Activated naive CD8-positive, alpha-beta T cell treated with anti-CD3 and anti-CD28 coated beads, Interleukin-2, amount 50 U/mL, for 16 hours (primary cell): ENCODE measurements at places on chromosomes 4 and X.

GRCh38 chr4:17418010-17418409 lies 93.9 kb downstream of the QDPR start:
- no peak for DNase-seq

GRCh38 chr4:175871774-175872405 lies 59.8 kb upstream of the GPM6A start:
- DNase-seq, result no peak

- no peak for DNase-seq
These were observed 167.1 kb upstream of the CNKSR2 start for GRCh38 chrX:21207080-21207479.

DNA sequence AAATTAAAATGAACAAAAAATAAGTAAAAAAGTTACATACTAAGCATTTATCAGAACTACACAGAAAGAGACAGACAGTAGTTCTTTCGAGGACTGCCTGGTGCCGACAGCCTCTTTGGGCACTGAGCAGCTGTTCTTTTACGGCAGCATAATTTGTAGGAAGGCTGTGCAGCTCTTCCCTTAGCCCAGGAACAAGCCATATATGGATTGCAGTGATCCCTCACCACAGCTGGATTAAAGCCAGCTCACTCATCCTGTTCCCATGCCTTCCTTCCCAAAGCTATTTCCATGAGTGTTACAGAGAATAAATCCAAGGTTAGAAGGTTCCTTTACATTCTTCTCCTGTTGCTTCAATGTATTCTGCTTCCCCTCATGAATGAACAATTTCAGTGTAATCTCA lies 71.7 kb downstream of the DDX60L start:
- no peak for DNase-seq

GRCh38 chrX:54921427-54922021 lies 900 bp downstream of the TRO start:
- DNase-seq, result peak; percentile 6

DNA sequence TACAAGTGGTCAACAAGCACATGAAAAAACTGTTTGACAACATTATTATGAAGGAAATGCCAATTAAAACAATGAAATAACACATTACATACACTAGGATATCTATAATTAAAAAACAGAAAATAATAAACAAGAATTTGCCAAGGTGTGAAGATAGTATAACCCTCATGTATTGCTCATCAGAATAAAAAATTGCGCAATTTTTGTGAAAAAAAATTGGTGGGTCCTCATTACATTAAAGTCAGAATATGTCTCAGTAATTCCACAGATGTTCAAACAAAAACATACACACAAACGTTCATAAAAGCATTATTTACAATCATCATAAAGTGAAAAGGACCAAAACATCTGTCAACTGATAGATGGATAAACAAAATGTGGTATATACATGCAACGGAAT lies 63.0 kb upstream of the AR start:
- DNase-seq, result no peak

- no peak for DNase-seq
These were observed 11.1 kb upstream of the GPM6A start for GRCh38 chr4:175823015-175823742.

- no peak for DNase-seq
These were observed 72.2 kb upstream of the RBPJ start for GRCh38 chr4:26248647-26249046.

GRCh38 chr4:122691988-122692387 lies 40.5 kb upstream of the BBS12 start:
- DNase-seq, result no peak

GRCh38 chr4:150049682-150050081 lies 28.6 kb upstream of the DCLK2 start:
- no peak for DNase-seq

DNA sequence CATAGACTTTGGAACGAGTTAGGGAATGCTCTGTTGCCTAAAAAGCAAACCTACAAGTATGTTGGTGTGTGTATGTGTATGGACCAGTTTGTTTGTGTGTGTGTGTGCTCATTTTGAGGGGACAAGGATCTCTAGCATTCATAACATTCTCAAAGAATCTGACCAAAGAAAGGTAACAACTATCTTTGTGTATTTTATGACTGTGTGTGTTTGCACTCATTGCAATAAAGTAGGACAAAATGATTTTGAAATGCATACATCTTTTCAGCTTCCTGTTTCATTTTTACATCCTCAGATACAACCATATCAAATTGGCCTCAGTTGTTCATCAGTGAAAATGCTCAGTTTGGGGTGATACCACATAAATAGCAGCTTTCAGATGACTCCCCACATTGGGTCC lies 8.3 kb upstream of the XK start:
- DNase-seq, result no peak

DNA sequence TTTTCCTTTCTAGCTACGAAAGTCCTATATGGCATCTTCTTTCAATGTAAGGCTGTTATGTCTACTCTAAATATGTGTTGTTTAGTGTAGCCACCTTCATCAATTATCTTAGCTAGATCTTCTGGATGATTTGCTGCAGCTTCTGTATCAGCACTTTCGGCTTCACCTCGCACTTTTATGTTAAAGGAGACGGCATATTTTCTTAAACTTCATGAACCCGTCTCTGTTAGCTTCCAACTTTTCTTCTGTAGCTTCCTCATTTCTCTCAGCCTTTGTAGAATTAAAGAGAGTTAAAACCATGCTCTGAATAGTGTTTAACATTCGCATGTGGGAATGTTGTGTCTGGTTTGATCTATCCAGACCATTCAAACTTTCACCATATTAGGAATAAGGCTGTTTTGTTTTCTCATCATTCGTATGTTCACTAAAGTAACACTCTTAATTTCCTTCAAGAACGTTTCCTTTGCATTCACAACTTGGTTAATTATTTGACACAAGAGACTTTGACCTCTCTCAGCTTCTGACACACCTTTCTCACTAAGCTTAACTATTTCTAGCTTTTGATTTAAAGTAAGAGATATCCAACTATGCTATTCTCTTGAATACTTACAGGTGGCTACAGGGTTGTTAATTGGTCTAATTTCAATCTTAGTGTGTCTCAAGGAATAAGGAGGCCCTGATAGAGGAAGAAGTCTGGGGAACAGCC lies 476.8 kb downstream of the GABRG1 start:
- DNase-seq, result no peak

- no peak for DNase-seq
These were observed 637 bp upstream of the SYN1 start for GRCh38 chrX:47620303-47620685.

DNA sequence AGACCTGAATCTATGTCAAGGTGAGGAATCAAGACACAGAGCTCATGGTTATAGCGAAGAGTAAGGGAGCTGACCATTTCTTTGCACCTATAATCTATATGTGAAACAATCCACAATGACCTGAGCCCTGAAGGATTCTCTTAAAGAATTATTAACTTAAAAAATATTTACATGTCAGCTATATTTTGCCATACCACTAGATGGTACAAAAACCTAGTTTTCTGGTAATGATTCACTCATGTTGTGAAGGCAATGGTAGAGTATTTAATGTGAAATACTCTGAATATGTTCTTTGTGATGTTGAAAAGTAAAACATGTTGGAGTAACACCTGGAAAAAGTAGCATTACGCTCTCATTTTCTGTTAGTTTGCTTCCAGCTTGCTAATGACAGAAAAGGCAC lies 40.0 kb downstream of the VGLL1 start:
- no peak for DNase-seq

- no peak for DNase-seq
These were observed 21.3 kb downstream of the SPCS3 start for GRCh38 chr4:176340871-176341685.

GRCh38 chr4:38426532-38426931 lies 237.5 kb upstream of the KLF3 start:
- no peak for DNase-seq

DNA sequence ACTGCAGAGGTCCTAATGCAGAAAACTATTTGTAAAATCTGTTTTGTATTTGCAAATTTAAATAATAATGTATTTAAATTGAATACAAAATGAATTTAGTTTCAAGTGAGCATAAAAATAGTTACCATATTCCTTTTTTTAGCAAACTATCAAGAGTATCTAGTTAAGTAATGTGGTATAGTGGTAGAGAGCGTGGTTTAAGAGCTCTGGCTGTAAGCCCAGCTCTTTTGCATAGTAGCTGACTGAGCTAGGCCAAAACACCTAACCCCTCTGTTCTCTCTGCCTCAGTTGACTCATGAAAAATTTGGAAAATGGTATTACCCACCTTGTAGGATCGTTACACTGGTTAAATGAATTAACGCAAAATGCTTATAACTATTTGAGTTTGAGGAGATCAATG lies 18.1 kb upstream of the ADAD1 start:
- no peak for DNase-seq

GRCh38 chrX:44651358-44651757 lies 108.7 kb upstream of the FUNDC1 start:
- no peak for DNase-seq

GRCh38 chr4:139740531-139741041 lies 75.0 kb downstream of the MGST2 start:
- DNase-seq, result no peak

DNA sequence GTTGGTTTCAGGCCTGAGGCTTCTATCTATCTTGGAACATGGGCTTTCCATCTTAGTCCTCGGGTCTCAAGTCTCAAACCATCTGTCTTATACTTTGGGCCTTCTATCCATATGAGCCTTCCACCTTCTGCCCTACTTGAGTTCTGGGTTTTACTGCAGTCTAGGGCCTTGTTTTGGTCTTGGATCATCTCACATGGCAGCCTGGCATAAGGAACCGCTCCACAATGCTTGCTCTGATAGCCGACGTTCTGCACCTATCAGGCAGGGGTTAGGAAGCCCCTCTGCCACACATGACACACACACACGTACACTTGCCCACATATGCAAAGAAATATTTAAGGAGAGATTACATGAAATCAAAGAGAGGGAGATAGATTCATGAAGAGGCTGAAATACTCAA lies 264.0 kb downstream of the CHIC1 start:
- DNase-seq, result no peak

DNA sequence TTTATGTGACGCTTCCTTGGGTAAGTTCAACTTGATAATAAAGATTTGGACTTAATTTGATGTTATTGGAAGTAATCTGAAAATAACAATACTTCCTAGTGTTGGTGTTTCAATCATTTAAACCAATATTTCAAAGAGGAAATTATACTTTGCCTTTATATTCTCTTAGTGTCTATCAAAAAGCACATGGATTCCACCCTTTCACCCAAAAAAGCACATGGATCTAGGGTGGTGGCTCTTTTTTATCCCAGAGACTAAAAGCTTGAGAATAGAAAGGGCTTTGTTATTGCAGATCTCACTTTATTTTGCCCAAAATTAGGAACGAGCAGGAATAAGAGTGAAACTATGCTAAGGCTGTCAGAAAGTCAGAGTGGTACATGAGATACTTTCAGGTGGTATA lies 75.1 kb upstream of the RASGEF1B start:
- DNase-seq, result no peak

DNA sequence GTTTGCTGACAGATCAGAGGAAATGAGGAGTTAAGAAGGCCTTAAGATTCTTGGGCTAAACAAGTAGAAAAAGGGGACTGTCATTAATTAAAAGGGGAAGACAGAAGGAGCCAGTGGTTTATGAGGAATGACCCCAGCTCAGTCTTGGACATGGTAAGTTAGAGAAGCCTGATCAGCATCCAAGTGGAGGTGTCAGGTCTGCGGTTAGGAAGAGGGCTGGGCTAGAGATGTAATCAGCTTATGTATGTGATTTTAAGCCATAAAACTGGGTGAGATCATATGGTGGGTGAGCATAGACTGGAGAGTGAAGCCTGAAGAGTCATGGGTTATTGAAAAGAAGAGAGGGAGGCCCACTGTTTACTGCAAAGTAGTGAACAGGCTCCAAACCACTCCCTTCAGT lies 246.1 kb downstream of the NR3C2 start:
- no peak for DNase-seq

DNA sequence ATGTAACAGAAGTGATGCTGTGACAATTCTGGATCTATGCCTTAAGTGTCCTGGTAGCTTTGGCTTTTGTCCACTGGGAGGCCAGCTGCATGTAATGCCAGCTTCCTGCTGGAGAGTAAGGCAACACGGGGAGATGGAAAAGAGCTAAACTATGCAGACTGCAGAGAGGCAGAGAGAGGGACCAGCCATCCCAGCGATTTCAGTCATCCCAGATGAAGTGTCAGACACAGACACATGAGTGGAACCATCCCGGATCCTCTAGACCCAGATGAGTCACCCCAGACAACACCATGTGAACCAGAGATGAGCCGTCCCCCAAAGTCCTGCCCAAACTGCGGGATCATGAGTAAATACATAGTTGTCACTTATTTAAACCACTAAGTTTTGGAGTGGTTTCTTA lies 14.6 kb downstream of the SRPX start:
- no peak for DNase-seq

DNA sequence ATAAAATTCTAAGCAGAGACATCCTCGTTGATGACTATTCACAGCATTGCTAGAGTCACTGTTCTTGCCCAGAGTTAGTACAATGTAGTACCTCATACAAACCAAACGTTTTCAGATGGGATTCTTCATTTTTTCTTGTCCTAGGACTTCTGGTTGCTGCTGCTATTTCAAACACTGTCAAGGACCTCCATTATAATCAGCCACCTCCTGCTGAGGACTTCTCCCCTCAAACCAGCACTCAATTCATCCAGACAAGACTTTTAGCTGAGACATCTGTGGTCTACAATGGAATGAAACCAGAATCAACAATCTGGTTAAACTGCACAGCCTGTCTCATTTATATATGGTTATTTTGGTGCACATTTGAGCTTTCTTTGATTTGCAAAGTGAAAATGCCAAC lies 1008.8 kb downstream of the STPG2 start:
- DNase-seq, result no peak

DNA sequence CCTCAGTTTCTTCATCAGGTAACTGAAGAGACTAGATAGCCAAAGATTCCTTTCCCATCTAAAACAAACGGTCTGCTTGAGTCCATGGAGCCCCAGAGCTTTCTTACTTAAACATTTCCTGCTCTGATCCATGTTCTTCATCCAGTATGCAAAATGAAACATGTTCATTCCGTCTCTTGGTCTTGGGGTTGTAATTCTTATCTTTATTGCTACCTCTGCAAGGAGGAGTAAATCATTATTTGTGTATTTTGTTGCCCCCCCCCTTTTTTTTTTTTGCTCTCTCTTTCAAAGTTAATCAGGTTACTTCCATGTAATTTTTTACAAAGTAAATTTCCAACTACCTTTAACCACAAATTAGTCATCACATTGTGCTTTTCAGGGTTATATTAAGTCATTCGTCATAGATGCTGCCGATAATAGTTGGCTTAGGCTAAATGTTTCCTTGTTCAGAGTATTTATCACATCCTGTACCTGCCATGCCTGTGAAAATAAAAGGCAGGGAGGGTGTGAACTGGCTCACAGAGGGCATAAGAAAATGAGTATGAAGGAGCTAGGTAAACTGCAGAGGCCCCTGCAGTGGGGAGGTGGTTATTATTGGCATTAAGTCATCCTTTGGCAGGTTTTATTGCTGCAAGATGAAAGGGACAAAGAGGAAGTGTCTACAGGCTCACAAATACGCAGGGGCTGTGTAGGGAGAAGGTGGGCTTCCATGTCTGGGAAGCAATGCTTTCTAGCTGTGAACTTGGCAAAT lies 76.7 kb upstream of the HS3ST1 start:
- no peak for DNase-seq

DNA sequence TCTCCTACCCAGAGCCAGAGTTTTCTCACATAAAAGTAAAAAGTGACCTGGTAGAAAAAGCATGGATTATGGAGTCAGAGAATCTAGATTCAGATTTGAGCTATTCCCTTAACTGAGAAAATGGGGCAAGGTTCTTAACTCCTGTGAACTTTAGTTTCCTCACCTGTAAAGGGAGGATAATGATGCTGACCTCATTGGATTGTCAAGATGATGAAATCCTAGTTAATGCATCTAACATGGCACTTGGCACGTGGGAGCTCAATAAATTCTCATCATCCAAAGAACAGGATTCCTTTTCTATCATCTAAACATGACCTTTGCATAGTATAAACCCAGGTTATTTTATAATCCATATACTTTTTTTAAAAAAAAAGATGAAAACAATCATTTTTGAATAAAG lies 18.6 kb downstream of the FHDC1 start:
- no peak for DNase-seq
